Stomach (tissue), 19 donors: ENCODE measurements at places on chromosomes 7 and 10.
A peak's percentile ranks its signal among the peaks of the same experiment; 100 is the strongest.

DNA sequence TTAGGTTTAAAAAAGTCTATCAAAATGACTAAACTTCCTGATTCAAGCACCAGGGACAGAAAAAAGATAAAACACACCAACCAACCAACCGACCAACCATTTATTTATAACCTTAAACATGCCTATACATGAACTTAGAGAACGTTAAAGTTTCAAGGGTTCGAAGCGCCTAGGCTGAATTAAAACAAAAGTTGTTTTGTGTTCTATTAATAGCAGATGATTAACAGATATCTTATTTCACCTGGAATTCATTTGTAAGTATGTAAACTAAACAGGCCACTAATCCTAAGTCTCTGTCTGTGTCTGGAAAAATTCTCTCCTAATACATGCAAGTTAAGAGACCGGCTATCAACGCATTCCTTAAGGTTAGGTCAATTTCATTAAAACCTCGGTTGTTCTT lies 1.4 kb downstream of the BAIAP2L1 start:
- no peak for DNase-seq

DNA sequence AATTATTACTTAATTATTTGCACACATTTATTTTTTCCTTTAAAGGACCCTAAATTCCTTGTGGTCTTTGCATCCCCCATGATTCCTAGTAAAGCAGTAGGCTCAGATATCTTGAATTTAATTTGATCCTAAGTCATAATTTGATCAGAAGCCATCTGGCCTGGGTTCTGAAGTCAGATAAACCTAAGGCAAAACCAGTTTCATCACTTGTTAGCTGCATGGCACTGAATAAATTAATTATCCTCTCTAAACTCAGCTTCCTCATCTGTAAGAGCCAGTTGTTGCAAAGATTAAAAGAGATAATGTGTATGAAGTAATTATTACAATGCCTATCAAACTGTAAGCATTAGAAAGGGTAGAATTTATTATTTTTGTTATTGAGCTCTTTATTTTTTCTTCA lies 293.1 kb downstream of the GRM8 start:
- DNase-seq: no peak

DNA sequence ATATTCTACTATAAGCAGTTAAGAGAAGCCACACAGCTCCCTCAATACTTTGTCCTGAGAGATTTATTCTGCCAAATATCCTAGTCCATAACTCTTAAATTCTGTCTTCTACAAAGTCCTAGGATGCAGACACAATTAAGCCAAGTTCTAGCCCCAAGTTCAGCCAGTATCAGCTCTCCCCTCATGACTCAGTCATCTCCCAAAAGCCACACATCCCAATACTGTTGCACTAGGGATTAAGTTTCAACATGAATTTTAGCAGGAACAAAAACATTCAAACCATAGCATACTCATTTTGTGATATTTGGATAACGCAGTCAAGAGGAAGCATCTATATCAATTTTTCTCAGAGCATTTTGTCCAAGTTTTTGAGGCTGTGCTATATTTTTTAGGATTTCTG lies 277.4 kb downstream of the FZD1 start:
- DNase-seq: no peak

DNA sequence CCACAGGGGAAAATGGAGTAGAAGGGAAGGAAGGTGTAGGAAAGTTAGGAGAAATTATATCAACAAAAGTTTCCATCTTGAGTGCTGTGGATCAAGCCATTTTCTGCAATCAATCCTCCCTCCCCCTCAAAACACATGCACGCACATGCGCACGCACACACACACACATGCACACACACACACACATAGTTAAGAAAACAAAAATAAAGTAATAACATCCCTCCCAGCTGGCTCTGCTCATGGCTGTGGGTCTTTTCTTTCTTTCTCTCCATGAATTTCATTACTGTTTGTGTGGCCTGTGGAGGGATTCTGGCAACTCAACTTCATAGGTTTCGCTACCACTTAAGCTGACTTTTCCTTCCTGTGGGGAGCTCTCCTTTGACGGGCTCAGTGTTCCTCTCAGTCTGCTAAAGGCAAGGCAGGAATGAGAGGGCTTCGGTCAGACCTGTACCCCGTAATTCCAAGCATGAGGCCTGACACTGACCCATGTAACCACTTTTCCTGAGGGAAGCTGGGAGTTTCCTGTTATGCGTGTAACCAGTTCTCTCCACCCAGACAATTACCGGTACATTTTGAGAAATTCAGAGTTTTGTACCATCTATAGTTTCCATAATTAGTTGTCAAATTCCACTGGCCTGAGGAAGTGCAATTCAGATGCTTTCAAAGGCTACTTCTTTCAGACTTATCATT lies 79.8 kb downstream of the ZNF92 start:
- DNase-seq: no peak

GRCh38 chr10:71431239-71432100 lies 34.8 kb downstream of the CDH23 start:
- peak; percentile 16 for DNase-seq
